ENCODE measurements at places on chromosomes 4 and X. TPM values are rescaled to one million over a fixed set of nuclear protein-coding genes. Genes with fewer than 3 reads are reported as not detected.

Gene UNC5C
- 17.4 TPM for total RNA-seq

Gene FOXP3
- not detected for total RNA-seq

Gene TEX13B
- total RNA-seq, result not detected

Gene CFP
- total RNA-seq, result 0.43 TPM

Gene MAGEB1
- total RNA-seq, result not detected

Gene CFAP99
- not detected for total RNA-seq

Gene CXorf49B
- total RNA-seq, result not detected

Gene SLC49A3
- total RNA-seq, result 0.81 TPM

Gene FAM9C
- total RNA-seq, result not detected

Gene MAGEA10
- 0.86 TPM for total RNA-seq

Gene MAGEE1
- 4.2 TPM for total RNA-seq

Gene MTNR1A
- total RNA-seq, result not detected

Gene CHRNA9
- not detected for total RNA-seq

Gene CXCL1
- total RNA-seq, result not detected

Measured in A172 (cell line).